Left ventricle myocardium superior (tissue), 1 donor: ENCODE measurements at places on chromosomes 7 and 10. TPM values are rescaled to one million over a fixed set of nuclear protein-coding genes. Genes with fewer than 3 reads are reported as not detected.

- DNase-seq, result no peak
These were observed 85.9 kb upstream of the AGBL3 start for GRCh38 chr7:134900166-134900982.

GRCh38 chr7:595621-596010 is 76.0 kb upstream of the PDGFA start:
- no peak for DNase-seq

STRIP2 gene
- total RNA-seq, result 23.3 TPM

- DNase-seq, result no peak
These were observed 3.9 kb downstream of the LFNG start for GRCh38 chr7:2523461-2523936.

ABCB4 gene
- 5.7 TPM for total RNA-seq

DNA sequence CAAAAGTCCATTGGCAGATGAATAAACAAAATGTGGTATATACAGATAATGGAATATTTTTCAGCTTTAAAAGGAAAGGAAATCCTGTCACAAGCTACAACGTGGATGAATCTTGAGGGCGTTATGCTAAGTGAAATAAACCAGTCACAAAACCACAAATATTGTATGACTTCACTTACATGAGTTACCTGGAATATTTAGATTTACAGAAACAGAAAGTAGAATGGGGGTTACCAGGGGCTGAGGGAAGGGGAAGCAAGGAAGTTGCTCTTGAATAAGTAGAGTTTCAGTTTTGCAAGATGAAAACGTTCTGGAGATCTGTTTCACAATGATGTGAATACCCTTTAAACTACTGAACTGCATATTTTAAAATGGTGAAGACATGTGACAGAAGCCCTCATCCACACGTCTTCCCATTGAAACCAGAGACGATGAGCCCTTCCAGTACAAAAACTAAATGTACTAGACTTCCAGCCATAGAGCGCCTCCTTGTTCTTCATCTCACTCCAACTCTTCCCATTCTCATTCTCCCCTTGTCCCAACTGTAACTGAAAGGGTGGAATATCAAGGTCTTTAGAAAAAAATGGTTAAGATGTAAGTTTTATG is 62.4 kb downstream of the MICU1 start:
- no peak for DNase-seq

DNA sequence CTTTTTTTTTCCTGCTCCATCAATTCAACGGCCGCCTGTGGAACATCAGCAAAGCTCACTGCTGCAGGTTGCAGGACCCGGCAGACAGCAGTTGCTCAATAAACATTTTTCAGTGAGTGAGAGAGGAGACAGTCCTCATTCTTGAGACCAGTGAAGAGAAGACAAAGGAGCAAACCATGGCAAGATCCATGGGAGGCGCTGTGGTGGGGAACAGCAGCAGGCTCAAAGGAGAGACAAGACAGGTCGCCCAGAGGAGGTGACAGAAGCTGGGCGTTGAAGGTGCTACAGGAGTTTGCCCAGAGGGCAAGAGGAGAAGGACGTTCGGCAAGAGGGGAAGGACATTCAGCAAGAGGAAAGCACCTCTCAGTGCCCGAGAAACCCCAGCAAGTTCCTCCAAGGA is 74.5 kb upstream of the FGFR2 start:
- no peak for DNase-seq
